ENCODE measurements at places on chromosomes 3 and 15.
A peak's percentile ranks its signal among the peaks of the same experiment; 100 is the strongest.

- DNase-seq: no peak
These were observed 112.0 kb downstream of the SOX2 start for GRCh38 chr3:181823716-181824115.

DNA sequence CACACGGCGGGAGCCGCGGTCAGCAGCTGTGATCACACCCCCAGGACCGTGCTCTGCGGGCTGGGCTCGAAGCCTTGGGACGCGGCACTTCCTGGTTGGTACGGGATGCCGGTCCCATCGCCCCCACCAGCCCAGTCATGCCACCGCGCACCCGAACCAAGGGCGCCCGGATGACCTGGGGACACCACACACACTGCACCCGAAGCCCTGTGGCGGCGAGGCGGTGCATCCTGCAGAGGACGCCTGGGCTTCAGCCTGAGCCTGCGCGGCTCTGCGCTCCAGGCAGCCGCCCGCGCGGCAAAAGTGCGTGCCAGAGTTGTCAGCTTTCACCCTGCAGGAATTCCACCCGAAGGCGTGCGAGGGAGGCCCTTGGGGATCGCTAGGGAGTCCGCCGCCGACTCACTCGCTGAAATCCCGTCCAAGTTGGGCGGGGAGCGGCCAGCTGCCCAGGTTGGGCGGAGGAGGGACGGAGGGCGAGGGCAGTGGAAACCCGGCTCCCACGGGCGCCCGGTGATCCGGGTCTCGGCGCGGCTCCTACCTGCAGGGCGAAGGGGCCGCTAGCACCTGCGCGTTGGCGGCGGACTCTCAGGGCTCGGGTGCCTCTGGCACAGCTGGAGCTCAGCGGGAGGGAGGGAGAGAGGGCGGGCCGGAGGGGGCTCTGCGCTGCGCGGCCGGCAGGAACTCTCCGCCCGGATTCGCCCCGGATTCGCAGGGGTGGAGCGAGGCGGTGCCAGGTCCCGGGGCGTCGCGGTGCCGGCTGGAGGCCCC lies at the start of gene PLD1:
PLD1 (minus strand) TSS at position 623 of the 768 bp plus-strand sequence. CDS start 72,432 bp downstream, outside the sequence.
- peak; percentile 54 for DNase-seq

DNA sequence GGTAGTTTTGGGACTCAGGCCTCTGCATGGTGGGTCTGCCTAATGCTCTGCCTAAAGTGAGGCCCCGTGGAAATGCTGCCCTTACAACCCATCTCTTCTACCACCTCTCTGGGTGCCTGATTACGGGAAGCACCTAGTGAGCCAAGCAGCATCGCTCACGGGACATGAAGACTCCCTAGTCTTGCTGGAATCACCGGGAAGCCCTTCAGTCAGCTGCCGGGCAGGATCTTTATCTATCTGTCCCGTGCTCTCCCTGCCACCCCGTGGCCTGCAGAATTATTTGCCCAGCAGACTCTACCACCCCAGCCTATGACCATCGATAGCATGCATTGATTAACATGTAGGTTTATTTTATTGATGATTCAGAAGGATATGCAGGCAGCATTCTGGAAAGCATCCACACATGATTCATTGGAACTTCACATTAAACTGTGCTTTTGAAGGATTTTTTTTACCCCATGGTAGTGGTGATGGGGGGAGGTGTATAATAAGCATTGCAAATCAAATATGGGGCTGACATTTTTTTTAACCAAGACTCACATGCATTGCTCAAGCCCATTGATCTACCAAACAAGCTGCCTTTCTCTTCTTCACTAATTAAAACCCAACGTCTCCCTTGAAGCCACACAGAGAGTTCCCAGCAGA lies 63.1 kb downstream of the ATP2B2 start:
- no peak for DNase-seq

DNA sequence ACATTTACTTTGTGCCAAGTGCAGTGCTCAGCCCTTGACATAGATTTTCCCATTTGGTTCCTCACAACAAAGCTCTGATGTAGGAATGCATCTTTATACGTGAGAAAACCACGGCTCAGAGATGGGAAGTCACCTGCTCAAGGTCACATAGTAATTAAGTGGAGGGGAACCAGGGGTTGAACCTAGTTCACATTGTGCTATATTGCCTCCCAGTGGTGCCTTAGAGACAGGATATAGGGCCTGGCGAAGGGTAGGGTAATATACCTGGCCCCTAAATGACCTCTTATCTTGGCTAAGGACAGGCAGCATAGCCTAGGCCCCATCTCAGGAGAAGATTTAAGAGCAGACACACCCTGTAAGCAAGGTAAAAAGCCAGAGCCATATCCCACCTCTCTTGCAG lies 71.5 kb downstream of the FOXP1 start:
- DNase-seq: peak; percentile 40

GRCh38 chr3:187013159-187013716 lies 82.9 kb downstream of the ST6GAL1 start:
- no peak for DNase-seq

- DNase-seq: no peak
These were observed 444.8 kb upstream of the GRM7 start for GRCh38 chr3:6416049-6416661.

DNA sequence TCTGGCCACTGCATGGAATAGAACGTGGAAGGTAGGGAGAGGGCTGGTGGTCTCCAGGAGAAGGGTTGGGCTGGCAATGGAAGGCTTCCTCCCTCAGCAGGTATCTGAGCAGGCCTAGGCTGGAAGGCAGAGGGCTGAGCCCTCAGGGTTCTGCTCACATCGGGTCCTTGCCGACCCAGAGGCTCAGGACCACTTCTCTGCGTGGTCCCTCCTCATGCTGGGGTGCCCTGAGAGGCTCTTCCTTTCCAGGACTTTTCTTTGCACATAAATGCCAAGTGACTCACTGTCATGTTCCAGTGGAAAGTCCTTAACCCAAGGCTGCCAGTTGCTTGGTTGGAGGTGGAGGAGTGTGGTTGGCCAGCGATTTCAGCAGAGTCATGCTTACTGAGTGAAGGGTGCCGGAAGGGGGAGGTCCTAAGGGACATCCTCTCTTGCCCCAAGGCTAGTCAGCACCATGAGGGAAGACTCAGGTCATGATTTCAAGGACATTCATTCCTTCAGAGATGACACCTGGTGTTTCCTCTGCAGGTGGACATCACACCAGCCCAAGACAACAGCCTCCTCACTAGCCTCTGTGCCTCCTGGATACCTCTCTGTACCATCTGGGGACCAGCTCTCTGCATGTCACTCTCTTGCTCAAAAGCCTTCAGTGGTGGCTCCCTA lies 8.2 kb downstream of the SLC6A6 start:
- DNase-seq: peak; percentile 40

- DNase-seq: no peak
These were observed 210.6 kb upstream of the UBE3A start for GRCh38 chr15:25649390-25649789.

DNA sequence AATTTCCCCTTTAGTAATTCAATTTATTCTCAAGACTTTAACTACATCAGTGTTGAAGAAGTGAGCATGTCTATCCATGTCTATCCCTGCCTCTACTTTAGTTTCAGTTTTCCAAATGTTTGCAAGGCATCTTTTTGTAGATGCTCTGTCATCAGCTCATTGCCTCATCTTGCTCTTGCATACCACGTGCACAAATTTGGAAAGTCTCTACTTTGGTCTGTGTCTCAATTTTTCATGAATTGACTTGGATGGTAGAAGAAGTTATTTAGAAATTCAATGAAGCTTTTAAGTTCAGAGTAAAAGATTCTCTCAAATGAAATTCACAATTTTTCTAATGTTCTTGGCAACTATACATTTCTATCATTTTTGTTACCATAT lies 55.3 kb downstream of the CLDN1 start:
- no peak for DNase-seq

DNA sequence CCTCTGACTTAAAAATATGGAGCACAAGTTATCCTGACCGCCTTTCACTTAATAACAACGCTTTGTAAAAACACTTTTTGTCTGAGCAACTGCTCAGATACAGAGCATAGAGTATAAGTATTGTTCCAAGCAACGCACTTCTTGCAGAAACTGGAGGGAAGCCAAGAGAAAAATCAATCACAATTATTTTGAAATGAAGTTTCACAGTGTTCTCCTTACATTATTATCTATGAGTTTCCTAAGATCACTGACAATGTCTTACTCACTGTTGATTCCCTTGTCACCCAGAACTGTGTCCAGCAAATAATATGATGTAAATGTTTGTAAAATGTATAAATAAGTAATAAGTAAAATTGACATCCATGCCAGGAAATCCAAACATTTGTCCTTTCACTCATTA lies 184.6 kb upstream of the GPR149 start:
- no peak for DNase-seq

DNA sequence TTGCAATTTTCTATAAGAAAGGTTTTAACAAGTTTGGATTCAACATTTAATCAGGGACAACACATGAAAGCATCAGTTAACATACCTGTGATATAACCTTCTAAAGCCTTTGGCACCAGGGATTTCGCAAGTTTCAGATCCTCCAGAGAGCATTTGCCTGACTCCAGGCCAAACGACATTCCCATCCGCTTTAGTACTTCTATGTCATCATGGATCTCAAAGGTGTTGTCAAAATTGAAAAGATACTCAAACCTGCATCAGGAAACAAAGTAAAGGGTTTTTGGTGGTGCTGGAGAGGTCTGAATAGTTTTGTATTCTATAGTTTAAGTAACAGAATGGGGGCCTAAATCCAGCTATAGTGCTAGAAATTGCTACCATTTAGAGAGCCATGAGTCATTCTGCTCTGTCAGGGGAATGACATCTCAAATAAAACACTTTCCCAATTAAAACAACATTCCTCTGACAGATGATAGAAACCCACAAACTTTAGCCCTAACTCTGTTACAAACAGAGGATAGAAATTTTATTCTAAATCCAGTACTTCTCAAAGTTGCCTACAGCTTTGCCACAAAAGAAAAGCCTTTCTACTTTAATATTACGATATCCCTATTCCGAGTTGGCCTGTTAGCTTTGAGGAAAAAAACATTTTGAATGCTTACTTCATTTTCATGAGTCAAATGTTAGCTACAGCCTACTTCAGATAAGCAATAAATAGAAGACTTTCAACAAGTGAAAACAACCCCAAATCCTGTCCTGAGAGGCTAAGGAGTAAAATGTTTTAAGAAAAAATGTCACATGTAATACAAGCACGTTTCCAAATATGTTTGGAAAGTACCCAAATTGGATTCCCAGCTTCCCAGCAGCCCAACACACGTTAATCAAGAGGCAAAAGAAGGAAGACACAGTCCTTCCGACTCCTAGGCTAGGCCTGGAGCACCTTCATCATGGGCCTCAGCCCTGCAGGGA lies 83.4 kb downstream of the ATP1B3 start:
- no peak for DNase-seq

DNA sequence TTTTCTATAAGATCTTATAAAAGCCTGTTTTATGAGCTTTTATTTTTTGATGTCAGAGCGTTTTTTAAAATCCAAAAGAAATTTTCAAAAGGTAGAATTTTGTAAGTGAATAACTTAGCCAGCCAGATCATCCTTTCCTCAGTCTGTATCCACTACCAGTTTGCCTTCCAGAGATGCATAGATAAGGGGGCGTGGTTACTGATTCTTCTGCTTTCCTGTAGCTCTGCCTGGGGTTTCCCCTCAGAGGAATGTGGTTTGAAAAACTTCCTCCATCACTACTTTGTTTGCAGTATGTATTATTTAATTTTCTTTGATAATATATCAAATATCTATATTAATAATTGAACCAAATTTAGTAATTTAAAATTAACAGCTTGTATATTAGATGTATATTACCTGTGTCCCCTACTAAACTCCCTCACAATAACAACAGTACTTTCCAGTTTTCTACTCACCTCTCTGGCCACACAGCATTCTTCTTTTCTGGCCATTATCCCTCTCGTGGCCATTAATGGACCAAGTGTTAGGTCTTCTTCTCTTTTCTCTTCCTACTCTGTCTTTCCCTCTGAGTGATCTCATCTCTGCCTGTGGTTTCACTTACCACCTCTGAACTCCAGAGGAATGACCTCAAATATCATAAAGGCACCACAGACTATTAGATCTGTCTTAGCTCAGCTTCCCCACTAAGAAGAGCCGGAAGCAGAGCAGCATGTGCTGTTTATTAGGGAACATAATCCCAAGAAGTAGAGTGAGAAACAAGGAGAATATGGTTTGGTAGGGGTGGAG lies 239.7 kb downstream of the UBE2E2 start:
- no peak for DNase-seq

DNA sequence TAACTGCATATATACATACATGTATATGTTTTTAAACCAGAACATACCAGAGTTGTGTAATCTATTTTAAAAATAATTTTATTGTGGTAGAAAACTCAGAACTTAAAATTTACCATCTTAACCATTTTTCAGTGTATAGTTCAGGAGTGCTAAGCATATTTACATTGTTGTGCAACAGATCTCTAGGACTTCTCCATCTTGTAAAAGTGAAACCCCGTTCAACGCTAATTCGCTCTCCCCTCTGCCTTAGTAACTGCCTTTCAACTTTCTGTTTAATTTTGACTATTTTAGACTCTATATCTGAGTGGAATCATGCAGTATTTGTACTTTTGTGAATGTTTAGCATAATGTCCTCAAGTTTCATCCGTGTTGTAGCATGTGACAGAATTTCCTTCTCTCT lies 51.8 kb upstream of the SSR3 start:
- DNase-seq: no peak

- no peak for DNase-seq
These were observed 623.5 kb downstream of the EDEM1 start for GRCh38 chr3:5811016-5811415.

DNA sequence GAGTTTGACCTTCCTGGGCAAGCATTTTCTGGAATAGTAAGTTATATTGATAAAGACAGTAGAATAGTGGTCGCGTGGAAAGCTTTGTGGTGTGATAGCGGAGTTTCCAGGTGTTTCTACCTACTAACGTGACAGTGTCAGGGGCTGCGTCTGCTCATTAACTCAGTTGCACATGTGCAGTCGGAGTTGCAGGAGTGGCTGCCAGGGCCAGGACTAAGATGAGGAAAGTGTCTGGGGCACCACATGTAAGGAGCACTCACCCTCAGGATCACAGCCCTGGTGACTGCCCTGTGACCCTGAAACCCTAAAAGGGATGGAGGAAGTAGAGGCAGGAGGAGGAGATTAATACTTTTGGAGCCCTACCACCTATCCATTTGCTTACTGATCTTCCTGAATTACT lies 295.0 kb downstream of the LRTM1 start:
- DNase-seq: no peak

GRCh38 chr3:99999536-99999935 lies 114.8 kb downstream of the FILIP1L start:
- no peak for DNase-seq

- no peak for DNase-seq
These were observed 15.0 kb upstream of the FBLN2 start for GRCh38 chr3:13533885-13534301.

GRCh38 chr3:118707991-118708390 lies 326.7 kb downstream of the IGSF11 start:
- DNase-seq: no peak

GRCh38 chr3:61936344-61936937 lies 375.1 kb downstream of the PTPRG start:
- DNase-seq: no peak

GRCh38 chr3:74839566-74839965 lies 225.1 kb upstream of the CNTN3 start:
- DNase-seq: no peak

DNA sequence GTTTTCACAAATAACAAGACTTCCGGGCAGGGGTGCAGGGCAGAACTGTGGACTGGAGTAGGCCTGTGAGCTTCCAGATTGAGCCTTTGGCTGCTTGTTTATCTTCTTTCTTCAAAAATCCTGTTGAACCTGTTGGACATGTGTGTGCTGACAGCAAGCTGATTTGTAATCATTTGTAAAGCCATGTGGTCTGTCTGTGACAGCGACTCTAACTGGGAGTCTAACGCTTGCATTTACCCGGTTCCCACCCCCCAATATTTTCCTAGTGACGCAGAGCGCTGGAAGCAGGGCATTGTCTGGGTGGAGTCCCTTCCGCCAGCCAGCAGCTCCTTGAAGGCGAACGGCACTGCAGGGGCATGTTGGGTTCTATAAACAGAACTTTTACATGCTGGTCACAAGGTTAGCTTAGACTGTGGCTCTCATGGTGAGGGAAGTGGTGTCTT lies 85.7 kb upstream of the MYZAP start:
- no peak for DNase-seq
